ENCODE measurements at places on chromosomes 4 and X.
A peak's percentile ranks its signal among the peaks of the same experiment; 100 is the strongest.

DNA sequence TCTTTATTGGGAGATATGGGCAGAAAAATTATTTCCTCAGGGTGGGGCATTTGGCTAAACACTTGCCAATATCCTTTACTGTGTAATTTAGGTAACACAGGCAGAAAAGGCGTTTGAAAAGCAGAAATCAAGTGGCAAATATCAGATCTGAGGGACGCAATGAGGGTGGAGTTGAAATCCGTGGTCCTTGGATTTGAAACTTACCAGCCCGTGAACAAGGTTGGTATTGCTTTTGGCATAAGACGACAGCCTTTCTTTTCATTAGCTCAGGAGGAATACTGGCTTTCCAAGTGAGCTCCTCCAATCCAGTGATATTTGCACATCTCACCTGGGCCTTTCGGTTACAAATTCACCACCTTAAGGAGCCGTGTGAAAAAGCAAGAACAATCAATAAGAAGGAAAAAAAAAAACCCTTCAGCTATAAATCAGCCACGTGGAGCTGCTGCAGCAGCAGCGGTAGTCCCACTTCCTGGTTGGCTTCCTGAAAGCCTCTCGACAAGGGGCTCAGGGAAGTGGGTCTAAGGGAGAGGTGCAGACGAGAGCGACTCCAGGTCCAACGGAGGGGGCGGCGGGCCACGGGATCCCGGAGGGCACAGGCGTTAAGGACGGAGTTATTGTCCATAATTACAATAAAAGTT lies 734 bp upstream of the GALNT7 start:
- peak; percentile 61 for DNase-seq

GRCh38 chr4:121692261-121692660 lies 4.5 kb downstream of the ANXA5 start:
- DNase-seq, result no peak

- no peak for DNase-seq
These were observed 1134.4 kb downstream of the PDHA2 start for GRCh38 chr4:96974295-96974694.

DNA sequence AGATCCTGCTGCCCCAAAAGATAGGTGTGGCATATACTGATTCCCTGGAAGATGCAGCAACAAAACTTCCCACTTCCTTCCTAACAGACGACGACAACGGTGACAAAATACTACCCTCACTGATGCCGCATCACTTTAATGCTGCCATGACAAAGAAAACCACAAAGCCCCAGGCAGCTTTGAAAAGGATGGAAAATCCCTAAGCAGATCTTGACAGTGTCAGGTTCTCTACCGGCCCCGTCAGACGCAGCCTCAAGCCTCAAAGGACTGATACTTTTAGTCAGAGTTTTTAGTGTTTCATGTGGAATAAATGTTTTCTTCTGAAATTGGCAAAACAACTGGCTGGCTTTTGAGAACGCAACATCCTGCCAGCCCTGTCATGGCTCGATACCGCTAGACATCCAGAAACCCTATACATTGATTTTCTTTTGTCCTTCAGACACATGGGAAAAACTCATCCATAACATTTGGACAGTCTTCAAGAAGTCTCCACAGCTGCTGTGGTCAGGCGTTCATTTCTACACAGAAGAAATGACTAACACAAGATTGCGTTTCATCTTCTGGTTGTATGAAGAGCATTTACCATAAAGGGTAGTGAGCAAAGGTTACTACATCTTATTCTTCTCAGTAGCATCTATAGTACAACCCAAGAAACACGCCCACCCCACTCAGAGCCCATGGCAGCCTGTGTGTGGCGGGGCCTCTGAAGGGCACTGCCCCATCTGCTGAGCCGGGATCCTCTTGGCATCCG lies 60.1 kb downstream of the GATB start:
- no peak for DNase-seq

DNA sequence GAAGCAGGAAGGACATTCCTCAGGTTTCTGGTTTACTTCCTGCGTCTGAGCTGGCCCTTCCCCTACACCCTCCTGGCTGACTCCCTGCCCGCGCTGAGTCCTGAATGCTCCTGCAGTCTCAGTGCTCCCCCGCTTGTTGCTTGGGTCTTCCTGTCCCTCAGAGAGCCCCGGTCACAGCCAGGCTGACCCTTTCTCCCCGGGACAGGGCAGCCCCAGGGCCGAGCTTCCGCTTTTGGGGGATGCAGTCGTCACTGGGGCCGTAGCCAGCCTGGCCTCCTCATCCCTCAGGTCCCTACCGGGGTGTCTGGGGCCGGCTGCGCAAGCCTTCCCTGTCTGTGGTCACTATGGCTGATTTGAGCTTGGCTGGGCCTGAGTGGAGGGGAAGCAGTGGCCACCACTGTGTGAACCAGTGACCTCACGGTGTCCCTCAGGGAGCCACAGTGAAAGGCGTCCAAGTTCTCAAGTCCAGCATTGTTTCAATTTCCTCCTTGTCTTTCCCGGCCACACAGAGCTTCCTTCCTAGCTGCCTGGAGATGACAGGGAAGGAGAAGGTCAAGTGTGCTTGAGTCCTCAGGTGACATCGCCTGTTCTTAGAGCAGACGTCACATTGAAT lies 34.1 kb upstream of the ASMTL start:
- DNase-seq, result peak; percentile 69

GRCh38 chrX:16464369-16464768 lies 185.6 kb upstream of the S100G start:
- no peak for DNase-seq
